Activated CD4-positive, alpha-beta T cell treated with anti-CD3 and anti-CD28 coated beads, Interleukin-2, amount 50 U/mL, for 4 hours (primary cell): ENCODE measurements at places on chromosomes 2 and 18.

GRCh38 chr2:221480163-221480562, 91.9 kb downstream of the EPHA4 start:
- DNase-seq, result no peak

DNA sequence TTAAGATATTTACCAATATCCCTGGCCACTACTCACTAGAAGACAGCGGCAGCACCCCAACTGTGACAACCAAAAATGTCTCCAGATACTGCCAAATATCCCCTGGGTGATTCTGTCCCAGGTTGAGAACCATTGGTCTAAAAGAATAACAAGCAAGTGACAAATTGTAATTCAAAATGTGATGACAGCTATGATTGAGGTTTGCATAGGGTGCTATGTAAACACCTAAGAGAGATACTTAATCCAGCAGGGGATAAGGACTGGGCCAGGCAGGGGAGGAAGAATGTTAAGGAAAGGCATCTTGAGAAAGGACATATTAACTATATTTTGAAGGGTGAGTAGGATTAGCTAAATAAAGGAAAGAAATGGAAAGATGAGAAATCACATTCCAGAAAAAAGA, 38.0 kb upstream of the ENOSF1 start:
- DNase-seq, result no peak

GRCh38 chr18:11425211-11425610, 184.2 kb upstream of the SLC35G4 start:
- DNase-seq, result no peak

GRCh38 chr2:28662468-28663181, 89.0 kb upstream of the PPP1CB start:
- DNase-seq, result no peak

DNA sequence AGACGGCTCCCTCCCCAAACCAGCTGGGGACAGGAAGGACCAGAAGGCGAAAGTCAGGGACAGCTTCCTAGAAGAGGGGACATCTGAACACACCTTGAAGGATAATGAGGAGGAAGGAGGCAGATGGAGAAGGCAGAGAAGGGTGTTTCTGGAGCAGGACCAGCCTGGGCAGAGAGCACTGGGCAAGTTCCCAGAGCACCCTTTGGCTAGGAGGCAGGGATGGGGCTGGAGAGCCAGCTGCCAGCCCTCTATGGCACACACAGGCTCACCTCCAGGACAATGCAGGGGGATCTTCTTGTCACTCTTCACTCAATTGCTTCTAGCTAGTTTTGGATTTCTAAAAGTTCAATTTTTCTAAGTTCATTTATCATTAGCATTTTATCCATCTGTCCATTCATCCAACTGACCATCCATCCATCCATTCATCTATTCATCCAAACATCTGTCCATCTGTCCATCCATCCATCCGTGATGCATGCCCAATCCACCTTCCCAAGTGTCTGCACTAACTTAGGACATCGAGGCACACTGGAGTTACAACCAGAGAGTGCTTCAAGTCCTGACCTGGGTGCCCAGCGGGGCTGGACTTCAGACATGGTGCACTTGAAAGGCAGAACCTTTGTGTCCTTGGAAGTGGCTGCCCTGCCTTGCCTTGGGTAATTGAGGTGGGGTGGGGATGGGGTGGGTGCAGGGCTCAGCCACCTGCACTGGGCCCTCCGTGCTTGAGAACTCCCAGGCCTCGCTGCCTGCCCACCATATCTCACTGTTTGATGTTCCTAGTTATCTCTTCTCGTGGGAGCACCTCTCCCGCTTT, 42.5 kb downstream of the INHBB start:
- no peak for DNase-seq

DNA sequence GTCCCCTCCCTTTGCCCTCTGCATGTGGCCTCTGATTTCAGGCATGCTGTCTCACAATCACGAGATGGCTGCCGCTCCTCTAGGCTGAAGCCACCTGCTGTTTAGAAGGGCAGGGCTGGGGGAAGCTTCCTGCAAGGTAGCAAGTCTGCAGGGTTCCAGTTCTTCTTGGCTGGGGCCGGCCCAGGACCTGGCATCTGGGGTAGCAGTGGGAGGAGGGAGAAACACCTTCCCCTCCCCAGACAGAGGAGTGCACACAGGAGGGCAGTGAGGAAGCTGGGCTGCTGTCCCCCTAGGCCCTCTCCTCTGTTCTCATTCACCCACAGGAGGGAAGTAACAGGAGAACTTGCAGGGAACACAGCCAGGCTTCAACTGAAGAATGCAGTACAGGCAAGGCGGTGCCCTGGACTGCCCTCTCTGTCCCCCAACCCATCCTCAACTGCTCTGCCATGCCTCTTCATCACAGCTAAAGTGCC, 345.9 kb upstream of the HS6ST1 start:
- no peak for DNase-seq

- no peak for DNase-seq
Measured at GRCh38 chr18:61749031-61749430, 143.8 kb downstream of the RNF152 start.

- no peak for DNase-seq
Measured at GRCh38 chr2:73218298-73218697, 4.3 kb downstream of the SMYD5 start.

- no peak for DNase-seq
Measured at GRCh38 chr2:120660056-120660694, 75.5 kb upstream of the GLI2 start.

DNA sequence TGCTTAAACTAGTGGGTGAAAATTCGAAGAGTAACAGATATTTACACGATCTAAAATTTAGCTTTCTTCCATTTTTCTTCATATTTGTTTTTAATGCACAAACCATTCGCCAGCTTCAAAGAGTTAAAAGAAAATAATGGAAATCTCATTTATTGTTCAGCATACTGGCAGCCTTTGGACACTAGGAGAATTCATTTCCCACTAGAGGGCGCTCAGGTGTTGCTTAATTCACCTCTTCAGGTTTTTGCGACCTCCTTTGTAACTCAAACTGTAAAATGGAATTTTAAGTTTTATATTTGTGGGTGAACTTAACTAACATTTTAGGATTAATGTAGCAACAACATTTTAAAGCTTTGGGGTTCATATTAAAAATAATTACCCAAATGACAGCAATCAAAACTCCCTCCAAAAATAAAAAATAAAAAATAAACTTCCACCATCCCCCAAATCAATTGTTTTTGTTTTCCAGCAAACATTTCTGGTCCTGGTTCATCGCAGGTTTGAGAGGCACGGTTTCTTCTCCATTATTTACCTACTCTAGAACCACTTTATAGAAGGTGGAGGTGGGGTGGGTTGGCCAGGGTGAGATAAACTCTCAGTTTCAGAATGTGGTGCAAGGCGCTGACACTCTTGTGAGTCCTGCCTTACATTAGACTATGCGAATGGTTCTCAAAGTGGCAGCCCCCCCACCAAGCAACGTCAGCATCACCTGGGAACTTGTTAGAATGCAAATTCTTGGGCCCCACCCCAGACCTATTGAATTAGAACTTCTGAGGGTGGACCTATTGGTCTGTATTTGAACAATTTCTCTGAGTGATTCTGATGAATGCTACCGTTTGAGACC, 24.7 kb upstream of the PNPT1 start:
- peak; percentile 6 for DNase-seq

DNA sequence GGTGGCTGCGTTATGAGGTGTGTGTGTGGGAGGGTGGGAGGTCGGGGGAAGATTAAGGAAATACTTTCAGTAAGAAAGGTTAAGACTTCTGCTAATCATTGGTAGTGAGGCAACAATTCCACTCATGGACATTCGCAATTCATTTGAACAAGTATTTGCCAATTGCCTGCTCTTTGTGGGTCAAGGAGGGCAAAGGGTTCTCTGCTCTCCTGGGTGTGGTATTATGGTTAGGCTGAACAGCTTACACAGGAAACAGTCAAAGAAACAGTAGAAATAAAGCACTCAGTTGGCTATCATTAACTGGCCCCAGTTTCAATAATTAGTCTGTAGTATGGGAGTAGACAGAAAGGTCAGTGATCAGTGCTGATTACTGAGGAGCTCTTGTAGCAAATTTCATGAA, 357.0 kb upstream of the FANCL start:
- DNase-seq, result no peak

DNA sequence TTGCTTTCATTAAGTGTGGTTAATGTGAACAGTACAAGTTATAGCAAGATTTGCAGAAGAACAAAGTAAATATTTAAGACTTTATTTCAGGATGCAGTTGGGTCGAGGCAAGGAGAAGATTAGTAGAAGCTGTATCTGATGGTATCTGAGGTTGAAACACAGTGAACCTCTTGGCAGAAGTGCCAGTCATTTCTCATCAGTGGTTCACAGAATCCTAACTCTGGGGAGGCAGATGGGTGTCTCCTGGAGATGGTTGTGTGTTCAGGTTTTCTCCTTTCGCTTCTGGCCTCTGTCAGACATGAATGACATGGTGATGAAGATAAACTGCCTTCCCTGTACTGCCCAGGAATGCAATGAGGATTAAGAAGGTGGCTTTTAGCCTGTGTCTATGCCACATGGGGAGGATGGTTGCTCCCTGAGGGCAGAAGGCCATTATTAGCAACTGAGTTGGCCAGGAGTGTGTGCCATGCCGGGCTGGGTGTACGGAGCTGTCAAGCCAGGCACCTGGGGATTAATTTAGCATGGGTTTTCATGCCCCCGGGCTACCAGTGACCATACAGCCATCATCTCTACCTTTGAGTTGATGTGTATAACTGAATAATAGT, 28.0 kb downstream of the MGAT5 start:
- no peak for DNase-seq

DNA sequence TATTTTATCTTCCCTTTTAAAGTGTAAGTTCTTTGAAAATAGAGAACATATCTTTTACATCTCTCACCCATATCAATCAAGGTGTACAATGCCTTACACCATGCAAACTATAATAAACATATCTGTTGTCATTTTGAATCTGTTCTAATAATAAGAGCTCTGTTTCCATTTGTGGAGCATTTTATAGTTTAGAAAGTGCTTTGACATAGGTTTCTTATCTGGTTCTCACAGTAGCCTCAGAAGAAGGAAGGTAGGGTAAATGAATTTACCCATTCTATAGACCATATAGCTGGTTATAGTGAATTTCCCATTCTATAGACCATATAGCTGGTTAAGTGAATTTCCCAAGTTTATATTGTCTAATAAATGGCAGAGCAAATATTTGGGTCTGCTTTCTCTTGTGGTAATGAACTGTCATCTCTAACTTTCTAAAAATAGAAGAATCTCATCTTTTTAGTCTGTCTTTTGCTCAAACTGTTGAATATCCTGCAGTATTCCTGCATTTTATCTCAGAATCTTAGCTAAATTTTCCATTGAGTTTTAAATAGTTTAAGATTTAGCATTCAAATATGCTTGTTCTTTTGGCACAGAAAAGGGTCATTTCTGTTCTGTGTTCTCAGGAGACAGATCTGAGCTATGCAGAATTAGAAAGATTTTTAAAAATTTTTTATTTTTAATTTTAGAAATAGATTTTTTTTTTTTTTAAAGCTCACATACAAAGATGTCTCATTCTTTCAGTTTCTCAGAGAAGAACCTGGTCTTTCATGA, 80.7 kb upstream of the STON1 start:
- no peak for DNase-seq

- no peak for DNase-seq
Measured at GRCh38 chr2:735670-736218, 58.5 kb upstream of the TMEM18 start.

DNA sequence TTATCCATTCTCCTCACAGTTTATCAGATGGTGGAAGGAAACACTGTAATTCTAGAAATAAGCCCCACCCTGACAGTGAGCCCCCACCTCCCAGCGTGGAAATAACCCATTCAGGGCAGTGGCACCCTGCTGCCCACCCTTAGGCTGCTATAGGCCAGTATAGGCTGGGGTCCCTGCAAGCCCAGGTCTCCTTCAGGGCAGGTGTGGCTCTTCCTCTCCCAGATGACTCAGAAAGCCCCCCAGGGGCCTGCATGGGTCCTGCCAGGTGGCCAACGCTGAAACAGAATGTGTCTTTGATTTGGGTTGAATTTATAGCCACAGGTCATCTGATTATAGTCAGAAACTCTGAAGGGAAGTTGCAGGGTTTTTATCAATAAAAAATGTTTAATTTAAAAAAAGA, 136.4 kb downstream of the SH3RF3 start:
- no peak for DNase-seq

- no peak for DNase-seq
Measured at GRCh38 chr2:47903781-47904490, 2.4 kb downstream of the FBXO11 start.

GRCh38 chr18:48785091-48785614, 165.6 kb downstream of the SMAD7 start:
- DNase-seq, result no peak

- DNase-seq, result no peak
Measured at GRCh38 chr2:104977958-104978357, 59.9 kb upstream of the MRPS9 start.

DNA sequence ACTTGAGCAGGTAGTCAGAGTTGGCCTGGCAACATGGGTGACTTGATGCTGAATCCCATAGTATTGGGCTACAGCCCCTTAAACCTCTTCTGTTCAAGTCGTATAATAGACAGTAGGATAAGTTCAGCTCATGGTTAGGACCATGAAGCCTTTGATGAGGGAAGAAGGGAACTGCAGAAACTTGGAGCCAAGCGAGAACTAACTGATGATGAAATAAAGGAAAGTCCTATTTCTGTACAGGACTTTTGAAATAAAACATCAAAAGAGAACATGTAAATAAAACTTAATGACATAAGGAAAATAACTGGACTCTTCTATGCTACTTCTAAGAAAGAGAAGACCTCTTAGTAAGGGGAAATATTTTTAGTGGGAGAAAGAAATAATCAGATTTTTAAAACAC, 51.2 kb upstream of the UGP2 start:
- no peak for DNase-seq

DNA sequence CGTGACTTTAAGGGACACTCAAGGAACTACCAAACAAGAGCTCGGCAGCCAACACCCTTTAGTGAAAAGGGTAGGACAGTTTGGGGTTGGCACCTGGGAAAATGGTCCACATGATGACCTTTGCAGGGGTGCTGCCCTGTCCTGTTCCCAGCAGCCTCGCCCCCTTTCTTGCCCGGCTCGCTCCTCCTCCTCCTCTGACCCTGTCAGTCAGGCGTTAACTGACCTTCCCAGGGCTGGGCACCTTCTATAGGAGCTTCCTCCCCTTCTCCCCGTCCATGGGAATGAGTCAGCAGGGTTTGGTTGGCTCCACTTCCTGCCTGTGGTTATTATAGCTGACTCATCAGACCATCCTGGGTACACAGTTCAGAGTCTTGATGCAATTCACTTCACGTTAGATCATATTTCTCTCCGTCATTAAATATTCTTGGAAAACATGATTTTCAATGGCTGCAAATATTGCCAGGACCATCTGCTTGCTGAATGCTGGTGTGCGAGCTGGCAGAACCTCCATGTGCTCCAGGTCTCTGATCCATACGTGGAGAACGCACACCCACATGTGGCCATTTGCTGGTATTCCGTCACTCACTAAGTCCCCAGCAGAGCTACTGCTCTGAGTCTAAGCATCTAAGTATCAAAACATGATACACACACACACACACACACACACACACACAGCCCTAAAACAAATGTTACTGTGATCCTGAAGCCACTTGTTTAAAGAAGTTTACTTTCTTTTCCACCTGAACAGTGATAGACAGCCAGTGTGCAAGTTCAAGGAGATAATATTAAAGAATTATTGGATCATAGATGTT, 185.0 kb downstream of the ANAPC1 start:
- DNase-seq, result peak; percentile 40

GRCh38 chr2:109376115-109376514, 237.7 kb downstream of the SEPTIN10 start:
- DNase-seq, result no peak

GRCh38 chr2:71926089-71926447, 221.6 kb downstream of the CYP26B1 start:
- DNase-seq, result no peak

- no peak for DNase-seq
Measured at GRCh38 chr18:48813833-48814489, 136.8 kb downstream of the SMAD7 start.

GRCh38 chr2:97713296-97714083, at the start of gene ZAP70:
ZAP70 (plus strand) TSS chr2:97713576; CDS start chr2:97724037, 10,461 bp downstream.
- DNase-seq, result peak; percentile 50
